BJ (cell line): ENCODE measurements at places on chromosomes 2 and 18.
A peak's percentile ranks its signal among the peaks of the same experiment; 100 is the strongest.

- no peak for DNase-seq
Observed at GRCh38 chr2:51158251-51158650, 126.3 kb upstream of the NRXN1 start.

DNA sequence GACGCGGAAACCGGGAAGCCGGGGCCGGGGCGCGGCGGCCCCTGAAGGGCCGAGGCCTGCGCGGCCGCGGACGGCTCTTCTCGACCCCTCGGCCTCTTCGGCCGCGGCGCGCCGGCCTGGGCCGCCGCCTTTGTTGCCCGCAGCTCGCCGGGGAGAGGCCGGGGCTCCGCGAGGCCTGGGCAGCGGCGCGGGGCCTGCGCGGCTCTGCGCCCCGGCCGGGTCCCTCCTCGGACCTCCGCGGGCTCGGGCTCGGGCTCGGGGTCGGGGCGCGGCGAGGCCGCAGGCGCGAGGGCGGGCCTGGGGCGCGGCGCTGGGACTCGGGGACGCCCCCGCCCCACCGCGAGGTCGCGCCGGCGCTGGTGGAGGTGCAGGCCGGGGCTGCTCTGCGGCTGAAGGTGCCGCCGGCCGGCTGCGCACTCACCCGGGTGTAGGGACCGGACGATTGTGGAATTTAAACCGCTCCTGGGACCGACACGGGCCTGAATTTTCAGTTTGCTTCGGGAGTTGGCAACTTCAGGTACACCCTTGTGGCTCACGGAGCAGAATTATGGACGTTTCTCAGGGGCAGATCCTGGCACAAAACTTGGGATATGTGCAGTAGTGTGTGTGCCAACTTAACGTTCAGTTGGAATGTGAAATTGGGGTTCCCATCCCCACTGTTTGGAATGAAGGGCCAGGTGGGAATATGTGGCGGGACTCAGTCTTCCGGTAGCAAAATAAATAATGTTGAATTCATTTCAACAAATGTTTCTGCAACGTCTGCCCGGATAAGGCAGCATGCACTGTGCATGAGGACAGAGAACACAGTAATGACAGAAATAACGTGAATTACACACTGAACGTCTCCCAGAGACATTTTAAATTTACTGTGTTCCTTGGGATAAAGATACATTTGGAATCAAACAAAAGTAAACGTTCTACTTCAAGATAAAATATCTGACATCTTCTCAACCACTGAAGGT lies 787 bp downstream of the SOCS6 start:
- no peak for DNase-seq

- DNase-seq, result no peak
Observed at GRCh38 chr18:6835345-6835744, 105.8 kb downstream of the ARHGAP28 start.

DNA sequence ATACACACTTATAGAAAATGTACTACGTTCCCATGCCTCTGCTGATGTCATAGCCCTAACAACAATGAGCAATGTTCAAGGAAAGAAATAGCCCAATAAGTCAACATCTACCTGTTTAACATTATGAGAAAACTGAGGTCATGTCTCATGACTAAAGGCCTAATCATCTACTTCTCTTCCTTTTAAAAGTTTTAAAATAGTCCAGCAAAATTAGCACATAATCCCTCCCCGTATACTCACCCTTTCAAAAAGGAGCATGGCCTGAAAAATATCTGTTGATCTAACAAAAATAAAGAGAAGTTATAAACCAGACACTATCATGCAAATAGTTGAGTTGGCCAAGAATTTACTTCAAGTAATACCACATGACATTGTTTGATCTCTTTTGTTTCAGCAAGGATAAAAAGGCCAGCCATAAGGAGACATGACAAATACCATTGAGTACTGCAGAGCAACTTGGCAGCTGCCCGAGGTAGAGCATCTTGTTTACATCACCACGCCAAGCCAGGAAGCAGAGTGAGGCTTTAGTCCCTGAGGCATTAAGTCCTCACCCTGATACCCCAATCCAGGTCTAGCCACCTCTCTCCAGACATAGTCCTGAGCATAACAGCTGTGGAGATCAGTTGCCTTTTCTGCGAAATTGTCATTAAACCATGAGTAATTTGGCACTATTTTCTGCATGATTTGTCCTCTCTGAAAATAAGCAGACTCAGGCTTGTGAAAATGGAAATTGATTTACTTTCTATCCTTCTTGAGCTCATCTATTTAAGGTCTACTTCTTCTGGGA lies 137.4 kb upstream of the ETAA1 start:
- DNase-seq, result peak; percentile 87

DNA sequence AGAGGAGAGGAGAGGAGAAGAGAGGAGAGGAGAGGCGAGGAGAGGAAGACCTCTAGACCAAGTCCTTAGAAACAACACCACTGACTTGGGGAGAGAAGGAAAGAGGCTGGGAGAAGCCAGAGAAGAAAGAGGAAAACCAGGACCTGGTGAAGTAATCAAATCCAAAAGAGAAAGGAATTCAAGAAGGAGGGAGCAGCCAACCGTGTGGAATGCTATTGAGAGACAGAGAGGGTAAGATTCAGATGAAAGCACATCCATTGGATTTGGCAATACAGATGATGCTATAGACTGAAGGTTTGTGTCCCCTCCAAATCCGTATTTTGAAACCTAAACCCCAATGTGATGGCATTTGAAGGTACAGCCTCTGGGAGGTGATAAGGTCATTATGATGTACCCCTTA lies 50.7 kb downstream of the GALNT14 start:
- no peak for DNase-seq

- DNase-seq, result no peak
Observed at GRCh38 chr2:77310416-77310815, 211.8 kb downstream of the LRRTM4 start.

DNA sequence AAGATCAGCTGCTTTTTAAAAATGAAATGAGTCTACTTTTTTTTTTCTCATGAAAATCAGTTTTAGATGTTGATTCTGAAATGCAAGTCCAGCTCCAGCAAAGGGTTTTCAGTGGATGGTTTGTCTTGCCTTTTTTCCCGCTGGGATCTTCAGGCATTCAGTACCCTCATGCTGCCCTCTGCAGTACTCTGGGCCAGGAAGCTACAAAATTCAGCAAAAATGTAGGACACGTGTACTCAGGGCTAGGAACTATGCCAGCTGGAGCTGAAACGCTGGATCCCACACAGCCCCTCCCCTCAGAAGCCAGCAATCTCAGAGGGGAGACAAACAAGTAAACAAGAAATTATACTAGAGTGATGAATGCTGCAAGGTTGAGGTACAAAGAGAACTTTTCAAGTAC lies 97.3 kb downstream of the MMADHC start:
- DNase-seq, result no peak

GRCh38 chr2:42706836-42707235 lies 57.1 kb downstream of the OXER1 start:
- DNase-seq, result no peak

GRCh38 chr2:239876948-239877289 lies 148.2 kb downstream of the NDUFA10 start:
- DNase-seq, result no peak

DNA sequence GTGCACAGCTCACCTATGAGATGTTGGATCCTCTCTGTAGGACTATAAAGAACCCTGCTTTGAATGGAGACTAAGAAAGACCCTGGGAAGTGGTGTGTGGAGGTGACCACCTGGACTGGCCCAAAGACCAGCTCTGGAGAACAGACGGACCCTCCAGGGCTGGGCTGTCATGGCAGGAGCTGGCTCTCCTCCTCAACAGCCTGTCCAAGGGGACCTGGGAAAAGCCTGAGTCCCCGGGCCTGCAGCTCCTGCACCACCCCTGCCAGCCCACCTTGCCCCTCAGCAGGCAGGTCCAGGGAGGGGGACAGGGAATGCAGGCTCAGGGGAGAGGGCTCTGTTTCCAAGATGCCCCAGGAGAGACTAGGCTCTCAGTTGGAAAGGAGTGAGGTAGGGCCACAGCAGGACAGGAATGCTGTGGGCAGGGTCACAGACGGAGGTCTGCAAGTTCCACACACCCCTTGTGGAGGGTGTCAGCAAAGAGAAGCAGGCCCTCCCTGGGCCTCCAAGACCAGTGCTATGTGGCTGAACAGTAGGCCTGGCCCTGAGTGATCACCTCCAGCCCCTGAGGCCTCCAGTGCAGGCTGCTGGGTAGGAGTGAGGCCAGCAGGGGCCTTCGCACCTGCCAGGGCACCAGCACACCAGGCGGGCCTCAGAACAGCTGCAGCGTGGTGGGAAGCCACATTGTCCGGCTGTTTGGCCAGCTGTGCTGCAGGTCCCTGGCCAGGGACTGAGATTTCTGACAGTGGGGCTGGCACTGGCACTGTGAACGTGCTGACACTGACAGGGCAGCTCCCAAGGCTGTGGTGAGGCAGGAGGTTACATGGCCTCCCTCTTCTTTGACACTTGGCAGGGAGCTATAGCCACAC lies 86.4 kb upstream of the OTOS start:
- no peak for DNase-seq

GRCh38 chr2:217928324-217929181 lies 74.2 kb downstream of the TNS1 start:
- DNase-seq, result no peak

- DNase-seq, result no peak
Observed at GRCh38 chr2:165369131-165369897, 100.2 kb upstream of the CSRNP3 start.

DNA sequence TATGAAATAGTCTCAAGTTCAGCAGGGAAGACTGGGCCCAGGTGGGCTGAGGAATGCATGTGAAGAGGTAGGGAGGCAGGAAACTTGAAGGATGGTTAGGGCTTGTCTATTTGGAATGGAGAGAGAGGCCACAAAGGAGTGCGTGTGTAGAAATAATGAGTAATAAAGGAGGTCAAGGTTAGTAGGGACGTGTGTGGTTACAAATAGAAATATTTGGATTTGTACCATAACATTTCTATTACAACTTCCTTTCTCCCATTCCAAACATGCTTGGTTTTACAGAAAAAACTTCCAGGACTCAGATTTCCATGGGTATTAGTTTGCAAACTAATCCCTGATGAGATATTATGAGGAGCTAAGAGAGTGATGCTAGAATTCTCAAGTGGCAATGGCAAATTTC lies 280.6 kb downstream of the NCKAP5 start:
- peak; percentile 92 for DNase-seq

DNA sequence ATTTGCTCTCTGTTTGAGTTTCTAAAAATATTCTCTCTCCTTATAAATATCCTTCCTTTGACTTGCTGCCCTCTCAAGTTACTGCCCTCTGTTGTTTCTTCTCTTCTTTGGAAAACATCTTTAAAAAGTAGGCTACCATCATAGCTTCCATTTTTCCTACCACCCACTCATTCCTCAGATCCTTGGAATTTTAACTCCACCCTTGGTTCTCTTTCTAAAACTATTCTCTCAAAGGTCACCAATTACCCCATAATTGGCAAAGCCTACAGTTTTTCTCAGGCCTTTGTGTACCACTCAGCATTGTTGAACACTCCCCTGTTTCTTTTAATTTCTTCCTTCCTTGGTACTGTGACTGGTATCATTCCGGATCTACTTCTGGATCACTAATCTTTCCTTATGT lies 43.0 kb upstream of the ITGAV start:
- DNase-seq, result peak; percentile 60
